SHP77 treated with DMSO at 0.1 percent for 48 hours (cell line): ENCODE measurements at places on chromosomes 12 and 14.

- peak; percentile 51 for DNase-seq
These were observed 15.1 kb upstream of the PLEK2 start for GRCh38 chr14:67426983-67427606.

DNA sequence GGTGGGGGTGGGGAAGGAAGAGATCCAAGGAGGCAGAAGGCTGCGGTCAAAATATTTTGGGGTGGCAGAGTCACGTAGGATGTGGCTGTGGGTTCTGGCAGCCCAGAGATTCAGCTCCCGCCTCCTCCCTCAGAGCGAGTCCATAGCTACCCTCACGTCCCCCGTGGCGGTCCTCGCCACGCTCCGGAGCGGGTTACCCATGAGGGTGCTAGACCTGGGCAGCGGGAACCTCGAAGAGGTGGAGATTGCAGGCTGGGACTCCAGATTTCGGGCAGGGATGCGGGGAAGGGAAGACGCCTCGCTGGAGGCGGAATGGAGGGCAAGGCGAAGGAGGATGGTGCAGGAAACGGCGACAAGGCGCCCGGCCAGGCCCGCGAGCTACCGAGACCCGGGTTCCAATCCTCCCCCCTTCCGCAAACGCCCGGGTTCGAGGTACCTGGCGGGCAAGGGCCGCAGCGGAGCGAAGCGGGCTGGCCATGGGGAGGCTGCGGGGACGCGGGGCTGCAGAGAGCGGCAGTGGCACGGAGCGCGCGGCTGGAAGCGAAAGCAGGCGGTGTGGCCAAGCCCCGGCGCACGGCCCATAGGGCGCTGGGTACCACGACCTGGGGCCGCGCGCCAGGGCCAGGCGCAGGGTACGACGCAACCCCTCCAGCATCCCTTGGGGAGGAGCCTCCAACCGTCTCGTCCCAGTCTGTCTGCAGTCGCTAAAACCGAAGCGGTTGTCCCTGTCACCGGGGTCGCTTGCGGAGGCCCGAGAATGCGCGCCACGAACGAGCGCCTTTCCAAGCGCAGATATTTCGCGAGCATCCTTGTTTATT is 46.2 kb downstream of the BCAT1 start:
- DNase-seq: no peak

DNA sequence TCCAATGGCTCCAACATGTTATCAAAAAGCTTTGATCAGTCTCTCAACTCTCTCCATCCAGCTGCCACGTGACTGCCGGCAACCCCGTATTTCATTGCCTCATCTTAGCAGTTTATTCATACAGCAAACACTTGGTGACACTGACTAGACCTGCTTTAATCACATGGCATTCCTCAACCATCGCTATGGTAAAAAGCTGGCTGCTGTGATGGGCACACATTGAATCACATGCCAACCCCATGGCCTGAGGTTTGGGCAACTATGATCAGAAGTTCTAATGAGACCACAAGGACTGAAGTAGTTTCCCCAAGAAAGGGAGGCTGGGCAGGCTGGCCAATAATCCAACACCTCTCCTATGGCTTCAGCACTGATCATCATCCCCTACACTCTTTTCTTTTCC is 40.6 kb upstream of the TAS2R42 start:
- no peak for DNase-seq

GRCh38 chr14:90656973-90657372 is 159.3 kb downstream of the TTC7B start:
- DNase-seq: no peak

DNA sequence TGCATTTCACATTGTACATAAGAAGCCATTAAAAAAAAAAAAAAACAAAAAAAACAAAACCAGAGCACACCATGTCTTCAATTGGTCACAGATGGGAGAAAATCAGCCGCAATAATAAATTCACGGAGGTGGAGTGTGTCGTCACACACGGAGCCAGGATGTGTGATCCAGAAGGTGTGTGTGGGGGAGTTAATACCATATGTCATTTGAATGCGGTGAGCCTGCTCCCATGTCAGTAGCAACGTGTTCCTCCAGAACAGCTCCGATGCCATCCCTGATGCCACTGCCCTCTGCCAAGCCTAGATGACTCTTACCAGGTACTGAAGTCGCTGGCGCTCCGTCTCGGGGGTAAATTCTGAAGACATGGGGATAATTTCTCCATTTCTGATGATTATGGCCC is 197.8 kb downstream of the PPM1H start:
- no peak for DNase-seq

- no peak for DNase-seq
These were observed 393 bp upstream of the KLHL33 start for GRCh38 chr14:20436363-20436755.

- DNase-seq: no peak
These were observed 356.2 kb downstream of the NELL2 start for GRCh38 chr12:44519931-44520330.

- DNase-seq: no peak
These were observed 425.0 kb upstream of the SOX5 start for GRCh38 chr12:24374452-24374851.

DNA sequence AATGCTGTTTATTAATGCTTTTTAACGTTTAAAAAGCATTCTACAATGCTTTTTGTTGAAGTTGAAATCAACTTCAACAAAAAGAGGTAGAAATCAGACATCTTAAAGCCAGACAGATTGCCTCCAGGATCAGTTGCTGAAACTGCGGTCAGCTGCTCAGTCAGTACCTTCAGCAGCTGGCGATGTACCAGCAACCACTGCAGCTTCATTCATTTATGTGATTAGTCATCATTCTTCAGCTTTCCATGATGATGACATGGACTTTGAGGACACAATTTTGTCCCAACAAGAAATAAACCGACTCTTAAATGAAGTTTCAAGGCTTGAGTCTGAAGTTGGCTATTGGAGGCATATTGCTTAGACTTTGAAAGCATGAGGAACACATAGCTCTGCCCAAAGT is 31.5 kb upstream of the NUAK1 start:
- DNase-seq: no peak

DNA sequence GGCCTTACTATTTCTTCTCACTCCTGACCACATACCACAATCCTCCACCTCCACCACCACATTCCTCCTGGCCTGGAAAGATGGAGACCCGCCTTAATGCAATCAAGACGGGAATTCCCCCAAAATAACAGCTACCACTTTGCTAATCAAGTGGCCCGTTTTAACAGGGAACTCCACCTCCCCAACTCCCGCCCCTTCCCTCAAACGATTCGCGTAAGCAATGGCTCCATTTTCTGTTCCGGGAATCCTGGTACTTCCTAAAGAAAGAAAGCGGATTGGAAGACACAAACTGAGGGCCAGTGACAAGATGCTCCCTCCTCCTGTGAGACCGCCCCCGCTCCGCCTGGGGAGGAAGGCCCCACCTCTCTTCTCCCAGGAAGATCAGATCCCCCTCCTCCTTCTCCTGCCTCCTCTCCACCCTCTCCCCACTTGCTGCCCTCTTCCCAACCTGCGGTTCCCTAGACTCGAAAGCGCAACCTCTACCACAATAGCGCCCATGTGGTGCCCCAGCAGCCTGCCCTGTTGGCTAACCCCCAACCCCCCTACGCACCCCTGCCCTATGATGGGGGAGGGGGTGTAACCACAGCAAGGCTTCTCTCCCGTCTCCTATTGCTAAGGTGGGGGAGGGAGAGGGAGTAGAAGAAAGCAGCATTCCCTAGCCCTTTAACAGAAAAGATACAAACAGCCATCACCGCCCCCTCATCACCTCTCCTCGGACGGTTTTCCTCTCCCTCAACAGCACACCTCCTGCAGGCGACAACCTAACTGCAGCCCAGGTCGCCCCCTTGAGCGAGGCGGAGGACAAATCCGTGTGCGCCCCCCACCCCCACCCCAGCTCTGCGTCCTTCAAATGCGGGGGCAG is 777 bp downstream of the ARF3 start:
- no peak for DNase-seq

DNA sequence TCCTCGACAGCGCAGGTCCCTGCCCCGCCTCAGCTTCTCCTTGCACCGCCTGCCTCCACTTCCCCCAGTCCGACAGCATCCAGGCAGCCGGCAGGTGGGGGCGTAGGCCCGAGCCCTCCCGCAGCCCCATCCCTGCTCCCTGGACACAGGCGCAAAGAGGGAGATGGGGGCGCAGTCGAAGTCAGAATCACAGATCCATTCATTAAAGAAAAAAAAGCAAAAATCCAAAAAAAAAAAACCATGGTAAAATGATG is 41.2 kb downstream of the RFLNA start:
- no peak for DNase-seq

GRCh38 chr14:79334272-79334671 is 877.0 kb downstream of the DIO2 start:
- DNase-seq: no peak

- no peak for DNase-seq
These were observed 990 bp downstream of the FERMT2 start for GRCh38 chr14:52949711-52950409.

GRCh38 chr12:108597559-108598471 is at the start of gene TMEM119:
TMEM119 (minus strand) TSS chr12:108598084; CDS start chr12:108592383, 5,701 bp downstream.
- DNase-seq: no peak

- no peak for DNase-seq
These were observed 287.3 kb downstream of the BCL11B start for GRCh38 chr14:98984719-98985041.
